Inflammatory macrophage treated with lipopolysaccharide for 4 hours (primary cell): ENCODE measurements at places on chromosomes 1 and 21.
A peak's percentile ranks its signal among the peaks of the same experiment; 100 is the strongest.

DNA sequence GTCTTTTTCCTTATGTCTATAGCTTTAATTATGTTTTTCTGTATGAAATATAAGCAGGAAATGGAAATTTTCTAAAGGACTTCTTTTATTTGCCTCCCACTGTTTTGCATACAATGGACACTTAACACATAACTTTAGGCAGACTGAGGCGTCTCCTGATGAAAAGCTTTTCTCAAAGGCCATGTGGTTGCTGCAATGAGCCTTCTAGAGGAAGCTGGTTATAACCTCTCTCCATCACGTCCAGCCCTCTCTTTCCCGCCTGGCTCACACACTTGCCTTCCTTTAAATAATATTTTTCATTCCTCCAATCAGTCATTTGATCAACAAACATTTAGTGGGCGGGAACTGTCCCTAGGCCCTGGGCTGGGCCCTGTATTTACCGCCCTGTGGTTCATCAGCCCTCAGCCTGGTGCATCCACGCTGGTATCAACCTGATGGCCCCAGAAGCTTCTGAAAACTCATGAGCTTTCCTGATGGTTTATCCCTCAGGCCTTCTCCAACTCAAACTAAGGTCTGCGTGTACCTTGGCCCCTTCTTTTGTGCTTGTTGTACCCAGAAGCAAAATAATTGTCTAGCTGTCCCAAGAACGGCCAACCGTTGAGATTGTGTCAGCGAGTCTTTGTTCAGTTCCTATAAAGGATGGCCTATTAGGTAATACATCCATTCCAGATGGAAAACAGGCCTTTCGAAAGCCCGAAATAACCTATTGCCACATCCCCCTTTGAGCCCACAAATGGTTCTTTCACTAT, 75.3 kb upstream of the LYST start:
- DNase-seq, result peak; percentile 90

- peak; percentile 48 for DNase-seq
These were observed 243.0 kb downstream of the SLC45A1 start for GRCh38 chr1:8560611-8561544.

GRCh38 chr1:60584371-60584770, 498.0 kb upstream of the NFIA start:
- no peak for DNase-seq

DNA sequence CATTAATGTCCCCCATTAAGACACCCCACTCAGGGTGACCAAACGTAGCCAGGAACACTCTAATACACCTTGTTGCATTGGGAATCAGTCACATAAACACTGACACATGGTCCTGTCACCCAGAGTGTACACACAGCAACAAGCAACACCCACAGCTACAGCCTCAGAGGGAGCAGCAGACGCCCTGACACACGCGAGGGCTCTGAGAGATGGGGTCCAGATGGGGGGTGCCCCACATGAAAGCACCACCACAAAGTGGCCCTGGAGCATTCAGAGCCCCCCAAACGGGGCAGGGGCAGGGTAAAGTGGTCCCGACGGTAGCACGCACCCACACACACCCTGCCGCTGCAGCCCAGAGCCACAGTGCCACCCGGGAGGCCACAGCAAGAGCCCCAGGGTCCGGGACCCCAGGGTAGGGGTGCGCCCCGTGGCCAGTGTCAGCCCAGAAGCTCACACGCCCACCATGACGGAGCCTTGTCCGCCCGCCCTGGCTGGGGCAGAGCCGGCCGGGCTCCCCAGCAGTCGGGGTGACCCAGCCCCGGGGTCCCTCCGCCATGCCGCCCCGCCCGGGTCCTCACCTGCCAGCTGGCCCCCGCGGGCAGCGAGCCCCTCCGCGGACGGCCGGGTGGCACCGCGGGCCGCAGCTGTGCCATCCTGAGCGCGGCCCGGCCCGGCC, 47.3 kb downstream of the RAP1GAP start:
- no peak for DNase-seq

GRCh38 chr1:174872615-174873058, 127.1 kb upstream of the CACYBP start:
- no peak for DNase-seq

DNA sequence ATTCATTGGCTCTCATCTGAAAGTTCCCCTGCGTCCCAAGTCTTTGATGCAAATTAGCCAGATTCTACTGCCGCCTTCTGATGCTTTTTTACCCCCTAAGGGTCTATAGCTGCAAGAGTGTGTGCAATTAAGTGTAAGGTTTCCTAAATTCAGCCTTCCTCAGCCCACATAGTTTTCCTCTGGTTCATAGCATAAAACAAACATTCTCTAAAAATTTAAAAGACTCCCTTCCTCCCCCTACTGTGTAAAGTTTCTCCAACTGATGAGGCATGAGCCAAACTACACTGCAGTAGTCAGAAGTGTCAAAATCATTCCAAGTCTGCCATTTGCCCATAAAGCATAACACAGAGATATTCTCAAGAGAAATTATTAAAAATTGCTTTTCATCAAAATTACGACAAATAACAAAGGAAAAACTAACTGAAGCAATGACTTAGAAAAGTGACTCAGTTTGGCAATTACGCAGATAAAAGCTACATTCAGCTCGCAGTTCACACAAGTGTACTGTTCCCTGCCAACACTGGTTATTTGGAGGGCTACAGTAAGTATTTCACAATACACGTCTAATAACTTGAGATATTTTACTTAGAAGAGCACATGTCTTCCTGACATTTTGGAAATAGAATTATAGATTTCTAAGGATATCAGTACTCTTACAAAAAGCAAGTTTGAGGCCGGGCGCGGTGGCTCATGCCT, 15.4 kb downstream of the KCNH1 start:
- no peak for DNase-seq

DNA sequence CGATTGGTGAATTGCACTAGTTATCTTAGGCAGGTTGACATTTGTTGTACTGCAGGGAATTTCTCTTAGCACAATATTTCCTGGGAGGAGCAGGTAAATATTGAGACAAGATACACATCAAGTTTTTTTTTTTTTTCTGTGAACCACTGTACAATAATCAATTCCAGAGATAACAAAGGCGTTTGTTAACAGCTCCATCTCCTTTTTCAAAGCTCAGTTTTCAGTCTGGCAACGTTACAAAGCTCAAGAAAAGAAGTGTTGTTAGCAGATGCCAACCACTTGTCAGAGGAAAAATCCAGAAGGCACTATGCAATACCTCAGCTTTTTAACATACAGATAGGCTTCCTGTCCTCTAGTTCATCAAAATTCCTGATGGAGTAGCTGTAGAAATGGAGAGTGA, 40.9 kb upstream of the DAB1 start:
- no peak for DNase-seq

DNA sequence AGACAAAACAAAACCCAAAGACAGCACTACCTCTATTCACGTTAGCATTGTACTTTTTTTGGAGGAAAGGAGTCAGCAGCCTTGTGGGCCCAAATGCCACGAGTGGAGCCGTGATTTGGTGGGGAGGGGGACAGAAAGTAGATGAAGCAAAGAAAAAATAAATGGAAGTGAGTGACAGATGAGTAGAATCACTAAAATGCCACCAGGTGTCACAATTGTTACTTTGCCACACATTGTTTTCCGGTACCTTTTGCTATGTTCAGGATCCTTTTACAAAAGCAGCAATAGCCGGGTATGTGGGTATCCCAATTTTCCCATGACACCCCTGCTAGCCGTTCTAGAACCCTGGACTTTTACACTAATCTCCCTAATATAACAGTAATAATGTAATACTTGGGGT, 85.0 kb upstream of the AK4 start:
- no peak for DNase-seq

DNA sequence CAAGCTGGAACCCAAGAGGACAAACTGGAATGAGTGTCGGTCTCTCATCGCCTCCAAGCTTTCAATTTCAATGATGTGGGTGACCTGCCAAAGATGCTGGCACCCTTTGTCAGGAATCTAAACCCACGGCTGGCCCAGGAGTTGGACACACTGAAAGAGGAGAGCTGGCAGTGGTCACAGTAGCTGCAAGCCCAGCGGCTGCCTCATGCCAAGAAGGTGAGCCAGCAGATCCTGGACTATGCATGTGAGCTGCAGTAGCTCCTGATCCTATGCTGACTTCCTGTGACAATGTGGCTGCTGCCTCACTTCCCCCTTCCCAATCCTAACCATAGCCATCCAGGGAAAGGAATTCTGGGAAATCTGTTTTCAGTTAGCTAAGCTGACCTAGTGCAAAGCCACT, 117.0 kb upstream of the VAV3 start:
- DNase-seq, result no peak

GRCh38 chr1:200260597-200261335, 149.1 kb downstream of the ZNF281 start:
- no peak for DNase-seq

- DNase-seq, result no peak
These were observed 7.9 kb downstream of the LHX4 start for GRCh38 chr1:180237869-180238476.

GRCh38 chr1:68904477-68904876, 407.6 kb upstream of the DEPDC1 start:
- no peak for DNase-seq

DNA sequence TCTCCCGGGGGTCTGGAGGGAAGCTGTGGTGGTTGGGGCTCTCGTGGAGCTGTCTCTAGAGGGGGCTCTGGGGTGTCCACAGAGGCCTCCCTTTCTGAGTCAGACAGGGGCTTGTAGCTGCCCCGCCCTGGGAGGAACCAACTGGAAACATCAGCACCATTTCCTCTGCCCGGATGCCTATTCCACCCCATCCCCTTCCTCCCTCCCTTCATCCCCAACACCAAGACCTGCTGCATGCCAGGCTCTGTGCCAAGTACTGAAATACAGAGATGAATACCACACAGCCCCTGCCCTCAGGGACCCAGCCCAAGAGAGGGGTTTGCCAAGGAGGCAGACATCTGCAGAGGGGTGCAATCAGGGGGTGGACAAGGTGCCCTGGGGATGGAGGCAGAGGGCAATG, 125.6 kb upstream of the ADAR start:
- DNase-seq, result no peak

DNA sequence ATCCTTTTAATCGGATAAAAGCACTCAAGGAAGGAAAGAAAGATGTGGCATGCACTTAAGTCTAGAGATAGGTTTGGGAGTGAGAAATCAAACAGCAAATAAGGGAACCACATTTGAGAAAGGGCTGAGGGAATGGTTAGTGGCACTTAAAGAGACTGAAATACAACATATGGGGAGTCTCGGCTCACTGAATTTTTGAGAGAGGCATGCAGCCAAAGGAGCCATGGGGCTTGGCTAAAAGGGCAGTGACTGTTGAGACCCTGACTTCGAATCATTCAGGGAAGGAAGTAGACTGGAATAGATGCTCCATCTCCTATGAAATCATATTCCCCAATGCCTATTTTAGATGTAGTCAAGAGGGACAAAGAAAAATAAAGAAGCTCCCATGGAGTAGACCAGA, 58.3 kb upstream of the HAO2 start:
- DNase-seq, result no peak

GRCh38 chr1:169466259-169467230, 19.2 kb downstream of the SLC19A2 start:
- DNase-seq, result peak; percentile 48

DNA sequence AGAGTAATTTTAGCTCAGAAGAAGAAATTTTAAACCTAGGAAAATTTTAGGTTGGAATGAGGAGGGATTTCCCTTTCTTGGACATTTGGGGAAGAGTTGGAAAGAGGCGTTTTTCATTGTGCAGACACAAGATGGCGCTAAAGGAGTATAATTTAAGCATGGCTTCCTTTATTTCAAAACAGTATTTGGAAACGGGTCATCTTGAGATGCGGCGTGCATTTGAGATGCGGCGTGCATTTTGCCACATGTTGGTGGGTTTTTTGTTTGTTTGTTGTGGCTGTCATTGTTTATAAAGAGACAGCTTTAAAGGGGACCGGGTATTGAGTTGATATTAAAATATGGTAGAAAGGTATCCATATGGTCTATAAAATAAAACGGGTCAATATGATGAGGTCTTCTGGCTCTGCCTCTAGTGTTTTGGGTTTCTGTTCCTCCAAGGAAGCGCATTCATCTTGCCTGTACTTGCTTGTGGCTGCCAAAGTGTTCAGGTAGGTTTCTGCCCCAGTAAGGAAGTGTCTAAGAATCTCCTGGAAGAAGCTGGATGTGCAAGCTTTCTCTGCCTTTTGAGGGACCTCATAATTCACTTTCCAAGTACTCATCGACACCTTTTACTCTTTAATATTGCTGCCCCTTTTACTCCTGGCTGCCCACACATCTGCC, 210.3 kb downstream of the SLC35F3 start:
- DNase-seq, result peak; percentile 66
